Hypothalamus (tissue), 51 donors: ENCODE measurements at places on chromosomes 3 and 15.

DNA sequence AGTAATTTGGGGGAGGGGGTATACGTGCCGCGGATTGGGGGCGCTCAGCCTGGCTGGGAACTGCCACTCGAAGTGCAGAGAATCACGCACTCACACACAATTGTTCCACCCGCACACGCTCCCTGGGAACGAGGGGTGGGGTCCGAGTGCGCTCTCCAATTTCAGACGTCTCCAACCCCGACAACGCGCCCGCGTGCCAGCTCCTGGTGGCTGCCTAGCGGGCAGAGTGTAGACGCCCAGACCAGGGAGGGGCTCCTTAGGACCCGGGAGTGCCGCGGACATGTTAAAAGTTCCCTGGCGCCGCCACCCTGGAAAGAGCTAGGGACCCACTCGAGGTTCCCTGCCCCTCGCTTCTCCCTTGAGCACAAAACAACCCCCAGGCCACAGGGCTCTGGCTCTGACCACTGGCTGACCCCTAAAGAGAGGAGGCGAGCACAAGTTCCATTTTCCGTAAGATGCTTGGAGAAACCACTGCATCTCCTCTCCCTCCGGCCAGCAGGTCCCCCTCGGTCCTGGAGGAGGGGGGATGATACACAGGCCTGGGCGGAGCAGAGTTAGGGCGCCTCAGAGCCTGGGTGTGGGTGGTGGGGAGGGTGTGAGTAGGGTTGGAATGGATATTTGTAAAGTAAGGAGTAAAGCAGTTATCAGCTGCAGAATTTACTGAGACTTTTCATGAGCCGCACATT, 894 bp upstream of the ANKRD63 start:
- DNase-seq, result no peak

- no peak for DNase-seq
Observed at GRCh38 chr15:75138016-75138999, 63.4 kb upstream of the C15orf39 start.

GRCh38 chr15:74798388-74799254, 14.0 kb upstream of the LMAN1L start:
- no peak for DNase-seq

DNA sequence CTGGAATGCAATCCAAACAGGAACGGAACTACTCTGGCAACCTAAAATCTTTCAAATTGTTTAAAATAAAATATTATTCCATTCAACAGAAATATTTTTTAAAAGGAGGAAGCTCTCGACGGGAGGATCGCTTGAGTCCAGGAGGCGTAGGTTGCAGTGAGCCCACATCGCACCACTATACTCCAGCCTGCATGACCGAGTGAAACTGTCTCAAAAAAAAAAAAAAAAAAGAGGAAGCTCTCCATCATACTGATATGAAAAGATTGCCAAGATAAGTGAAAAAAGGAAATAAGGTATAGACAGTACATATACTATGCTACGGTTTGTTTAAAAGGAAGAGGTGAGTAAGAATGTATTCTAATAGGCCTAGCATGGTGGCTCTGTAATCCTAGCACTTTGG, 3.6 kb downstream of the RAD18 start:
- no peak for DNase-seq

- no peak for DNase-seq
Observed at GRCh38 chr3:15122398-15122797, 23.4 kb upstream of the RBSN start.

DNA sequence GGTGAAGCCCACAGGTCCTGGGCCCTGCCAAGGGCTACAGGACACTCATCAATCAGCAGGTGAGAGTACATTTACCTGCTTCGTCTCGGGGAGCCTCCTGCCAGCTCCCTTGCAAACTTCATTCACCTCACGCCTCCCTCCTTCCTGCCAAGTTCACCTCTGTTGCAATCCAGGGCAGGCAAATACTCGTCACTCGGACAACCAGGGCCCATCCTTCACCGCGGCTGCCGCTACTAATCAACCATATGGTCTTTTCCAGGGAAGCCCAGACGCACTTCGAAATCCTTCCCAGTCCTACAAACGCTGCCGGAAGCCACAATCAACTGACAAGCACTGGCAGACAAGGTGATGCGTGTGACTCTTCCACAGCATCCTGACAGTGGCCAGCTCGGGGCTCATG, 200.7 kb upstream of the NSMCE3 start:
- no peak for DNase-seq

DNA sequence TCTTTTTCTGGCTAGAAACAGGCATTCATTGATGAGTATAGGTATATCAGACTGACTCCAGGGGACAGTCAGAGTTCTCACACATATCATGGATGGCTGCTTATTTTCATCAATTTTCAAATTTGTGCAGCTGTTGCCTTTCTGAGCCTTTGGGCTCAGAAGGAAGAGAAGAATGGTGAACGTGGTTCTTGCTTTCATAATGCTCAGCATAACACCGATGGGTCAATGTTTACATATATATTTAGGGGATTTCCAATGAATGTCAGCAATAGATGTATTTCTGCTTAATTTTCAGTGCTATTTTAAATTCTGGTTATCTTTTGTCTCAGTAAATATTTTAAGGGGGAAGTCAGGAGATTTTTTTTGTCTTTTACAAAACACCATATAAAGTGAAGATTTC, 581.4 kb upstream of the DPPA4 start:
- DNase-seq, result no peak

- no peak for DNase-seq
Observed at GRCh38 chr15:58583171-58583908, 151.5 kb downstream of the LIPC start.

GRCh38 chr3:112875561-112875960, 28.9 kb upstream of the CD200R1L start:
- no peak for DNase-seq

DNA sequence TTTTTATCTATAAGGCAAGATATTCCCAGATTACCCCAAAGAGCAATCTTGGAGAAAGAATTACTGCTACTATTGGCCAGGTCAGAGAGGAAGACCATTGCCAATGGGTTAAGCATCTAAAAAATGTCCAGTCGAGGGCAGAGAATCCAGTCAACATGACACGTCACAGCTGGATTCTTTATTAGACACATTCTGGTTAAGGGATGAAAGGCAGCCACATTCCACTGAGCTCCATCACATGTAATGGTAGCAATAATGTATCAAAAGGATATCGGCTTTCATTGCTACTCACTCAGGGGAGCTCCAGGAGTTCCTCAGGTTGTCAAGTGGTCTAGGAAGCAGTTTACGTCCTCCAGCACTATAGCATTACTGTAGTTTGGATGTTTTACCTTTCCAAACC, 421.1 kb downstream of the PLOD2 start:
- no peak for DNase-seq

- no peak for DNase-seq
Observed at GRCh38 chr3:169668072-169668956, 4.8 kb upstream of the MECOM start.
